Uterus (tissue), 4 donors: ENCODE measurements at places on chromosomes 11 and 22. TPM values are rescaled to one million over a fixed set of nuclear protein-coding genes. Genes with fewer than 3 reads are reported as not detected.
A peak's percentile ranks its signal among the peaks of the same experiment; 100 is the strongest.

DNA sequence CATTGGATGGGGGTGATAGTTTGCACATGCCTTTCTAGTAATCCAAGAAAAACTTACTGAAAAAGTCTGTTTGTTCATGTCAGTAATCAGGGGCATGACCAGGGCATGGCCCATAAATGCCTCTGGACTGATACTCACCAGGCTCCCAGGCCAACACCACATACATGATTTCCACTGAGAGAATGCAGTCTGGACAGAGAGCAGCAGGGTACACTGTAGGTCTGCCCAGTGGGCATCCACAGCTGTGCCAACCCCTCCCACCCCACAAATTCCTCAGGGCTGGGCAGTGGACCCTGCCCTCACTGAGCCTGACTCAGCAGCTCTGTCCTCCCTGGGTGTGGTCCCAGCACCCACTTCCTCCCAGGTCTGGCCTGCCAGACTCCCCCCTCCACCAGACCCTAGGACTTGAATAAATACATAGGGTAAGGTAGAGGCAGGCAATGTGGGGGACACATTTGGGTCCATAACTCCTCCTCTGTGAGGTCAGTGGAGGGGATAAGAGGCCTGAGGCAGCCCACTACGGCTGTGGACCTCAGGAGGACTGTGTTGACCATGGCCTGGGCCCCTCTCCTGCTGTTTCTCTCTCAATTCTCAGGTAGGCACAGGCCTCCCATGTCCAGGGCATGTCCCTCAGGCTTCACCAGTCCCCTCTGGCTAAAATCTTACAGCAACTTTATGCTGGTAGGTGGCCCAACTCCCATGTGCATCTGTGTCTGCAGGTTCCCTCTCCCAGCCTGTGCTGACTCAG is 92.2 kb upstream of the TOP3B start:
- H3K4me3 ChIP-seq = no peak overlapping the region
- no peak overlapping the region for H3K27ac ChIP-seq
- no peaks in the 10 kb centered on the region for H3K27me3 ChIP-seq
- no peaks in the 10 kb centered on the region for H3K36me3 ChIP-seq

- no peak overlapping the region for H3K27ac ChIP-seq
- H3K36me3 ChIP-seq = no peaks in the 10 kb centered on the region
- no peaks in the 10 kb centered on the region for H3K4me1 ChIP-seq
- no peak overlapping the region for H3K4me3 ChIP-seq
- DNase-seq = no peak
- H3K27me3 ChIP-seq = no peaks in the 10 kb centered on the region
Observed at GRCh38 chr11:3022300-3022967, 30.3 kb upstream of the NAP1L4 start.

GRCh38 chr22:37160027-37160426 is 10.3 kb upstream of the IL2RB start:
- no peak overlapping the region for H3K4me3 ChIP-seq
- no peak for DNase-seq
- no peaks in the 10 kb centered on the region for H3K36me3 ChIP-seq
- no peaks in the 10 kb centered on the region for H3K27me3 ChIP-seq
- no peak overlapping the region for H3K27ac ChIP-seq
- H3K4me1 ChIP-seq = no peaks in the 10 kb centered on the region

DNA sequence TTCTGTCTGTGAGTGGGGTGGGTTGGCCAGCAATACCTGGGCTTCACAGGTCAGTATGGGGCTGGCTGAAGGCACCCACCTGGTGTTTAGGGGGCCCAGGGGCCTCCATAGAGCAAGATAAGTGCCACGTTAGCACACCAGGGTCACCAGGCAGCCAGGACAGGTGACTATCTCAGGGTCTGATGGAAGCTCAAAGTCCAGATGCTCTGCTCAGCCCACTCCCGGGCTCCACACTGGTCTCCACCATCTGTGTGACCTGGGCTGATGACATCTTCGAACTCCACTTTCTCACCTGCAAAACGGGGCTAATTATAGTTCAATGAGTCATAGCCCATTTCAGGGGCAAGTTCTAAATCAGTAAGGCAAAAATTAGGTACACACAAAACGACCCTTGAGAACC is 39.4 kb upstream of the PRDM11 start:
- no peak overlapping the region for H3K27ac ChIP-seq
- no peaks in the 10 kb centered on the region for H3K27me3 ChIP-seq
- H3K4me1 ChIP-seq = no peaks in the 10 kb centered on the region
- no peak overlapping the region for H3K4me3 ChIP-seq
- H3K36me3 ChIP-seq = no peaks in the 10 kb centered on the region
- no peak for DNase-seq

- no peak overlapping the region for H3K4me3 ChIP-seq
- no peaks in the 10 kb centered on the region for H3K27me3 ChIP-seq
- DNase-seq = no peak
- H3K27ac ChIP-seq = no peak overlapping the region
- H3K36me3 ChIP-seq = no peaks in the 10 kb centered on the region
Observed at GRCh38 chr11:121063728-121064127, 37.3 kb upstream of the TECTA start.

GRCh38 chr11:43905813-43906241 is 25.2 kb downstream of the ALKBH3 start:
- no peak overlapping the region for H3K4me3 ChIP-seq
- H3K27ac ChIP-seq = peak overlapping the region; percentile 70
- H3K4me1 ChIP-seq = peaks cover 12% of the 10 kb centered on the region
- peak; percentile 41 for DNase-seq
- no peaks in the 10 kb centered on the region for H3K36me3 ChIP-seq
- no peaks in the 10 kb centered on the region for H3K27me3 ChIP-seq

GRCh38 chr11:27052668-27053067 is 12.1 kb downstream of the BBOX1 start:
- no peak overlapping the region for H3K27ac ChIP-seq
- H3K4me3 ChIP-seq = no peak overlapping the region
- no peaks in the 10 kb centered on the region for H3K36me3 ChIP-seq
- no peaks in the 10 kb centered on the region for H3K27me3 ChIP-seq
- no peak for DNase-seq
- no peaks in the 10 kb centered on the region for H3K4me1 ChIP-seq

GRCh38 chr11:35859301-35859700 is 84.6 kb upstream of the LDLRAD3 start:
- no peaks in the 10 kb centered on the region for H3K36me3 ChIP-seq
- H3K27ac ChIP-seq = no peak overlapping the region
- H3K4me3 ChIP-seq = no peak overlapping the region
- no peaks in the 10 kb centered on the region for H3K4me1 ChIP-seq
- no peaks in the 10 kb centered on the region for H3K27me3 ChIP-seq
- DNase-seq = no peak

- DNase-seq = no peak
- H3K4me3 ChIP-seq = no peak overlapping the region
- no peaks in the 10 kb centered on the region for H3K27me3 ChIP-seq
- H3K27ac ChIP-seq = no peak overlapping the region
- no peaks in the 10 kb centered on the region for H3K4me1 ChIP-seq
Observed at GRCh38 chr11:77278595-77279506, 22.6 kb downstream of the GDPD4 start.

GRCh38 chr11:80390505-80390904 is 949.7 kb upstream of the TENM4 start:
- H3K4me3 ChIP-seq = no peak overlapping the region
- no peaks in the 10 kb centered on the region for H3K4me1 ChIP-seq
- no peak overlapping the region for H3K27ac ChIP-seq
- DNase-seq = no peak
- no peaks in the 10 kb centered on the region for H3K36me3 ChIP-seq
- H3K27me3 ChIP-seq = no peaks in the 10 kb centered on the region

- H3K27me3 ChIP-seq = no peaks in the 10 kb centered on the region
- no peaks in the 10 kb centered on the region for H3K36me3 ChIP-seq
- DNase-seq = no peak
- H3K27ac ChIP-seq = no peak overlapping the region
- H3K4me1 ChIP-seq = no peaks in the 10 kb centered on the region
Observed at GRCh38 chr11:71420455-71421241, 27.5 kb downstream of the DHCR7 start.

DNA sequence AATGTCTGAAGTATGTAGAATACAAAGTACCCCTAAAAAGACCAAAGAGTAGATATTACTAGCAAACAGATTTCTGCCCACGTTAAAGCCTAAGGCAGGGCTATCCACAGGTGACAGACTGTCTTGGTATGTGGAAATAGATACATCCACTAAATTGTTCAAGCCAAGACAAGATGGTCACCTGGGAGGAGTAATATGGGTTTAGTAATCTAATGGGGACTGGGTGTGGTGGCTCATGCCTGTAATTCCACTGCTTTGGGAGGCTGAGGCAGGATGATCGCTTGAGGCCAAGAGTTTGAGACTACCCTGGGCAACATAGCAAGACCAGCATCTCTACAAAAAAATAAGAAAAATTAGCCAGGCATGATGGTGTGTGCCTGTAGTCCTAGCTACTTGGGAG is 7.5 kb downstream of the SGSM3 start:
- H3K36me3 ChIP-seq = no peaks in the 10 kb centered on the region
- no peak overlapping the region for H3K4me3 ChIP-seq
- H3K4me1 ChIP-seq = no peaks in the 10 kb centered on the region
- DNase-seq = no peak

DNA sequence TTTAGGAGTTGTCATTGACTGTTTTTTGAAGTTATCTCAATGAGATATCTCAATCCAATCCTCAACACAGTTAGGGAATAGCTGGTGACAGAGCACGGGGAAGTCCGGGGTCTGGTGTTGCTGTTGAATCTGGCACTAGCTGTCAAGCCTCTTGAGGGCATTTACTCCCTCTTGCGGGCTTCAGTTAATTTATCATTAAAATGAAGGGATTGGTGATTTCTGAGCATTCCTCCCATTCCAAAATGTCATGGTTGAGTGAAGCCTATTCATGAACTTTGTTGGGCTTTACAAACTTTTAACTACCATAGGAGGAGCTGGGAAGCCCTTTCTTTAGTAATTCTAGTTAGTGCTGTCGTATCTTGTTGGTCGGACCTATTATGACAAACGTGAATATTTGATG is 40.2 kb downstream of the UVRAG start:
- H3K36me3 ChIP-seq = no peaks in the 10 kb centered on the region
- no peak overlapping the region for H3K27ac ChIP-seq
- no peaks in the 10 kb centered on the region for H3K27me3 ChIP-seq
- no peak for DNase-seq
- peaks cover under 1% of the 10 kb centered on the region for H3K4me1 ChIP-seq

DNA sequence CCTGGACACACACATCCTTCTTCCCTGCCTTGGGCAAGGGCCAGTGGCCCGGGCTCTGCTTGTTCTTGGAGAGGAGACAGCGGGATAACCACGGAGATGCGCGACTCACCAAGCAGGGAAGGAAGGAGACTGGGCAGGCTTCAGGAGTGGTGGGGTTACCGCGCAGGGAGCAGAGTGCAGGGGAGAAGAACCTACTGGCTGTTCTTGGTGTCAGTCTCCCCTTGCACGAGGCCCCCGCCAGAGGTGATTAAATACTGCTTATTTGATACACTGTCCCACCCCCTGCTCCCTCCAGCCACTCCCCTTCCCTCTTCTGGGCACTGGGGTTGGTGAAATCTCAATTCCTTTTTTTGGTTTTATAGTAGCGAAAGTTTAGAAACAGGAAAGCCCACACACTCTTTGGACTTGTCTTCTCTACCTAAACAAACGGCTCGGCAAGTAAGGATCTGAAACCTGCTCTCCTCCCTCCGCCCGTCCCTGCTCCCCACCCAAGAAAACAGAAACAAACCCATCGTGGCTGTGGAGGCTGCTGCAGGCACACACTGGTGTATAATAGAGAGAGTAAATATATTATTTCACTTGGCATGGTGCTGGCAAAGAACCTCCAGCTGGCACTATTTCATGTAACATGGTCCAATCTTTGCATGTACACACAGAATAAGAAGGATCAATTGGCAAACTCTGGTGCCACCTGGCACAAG is 10.8 kb downstream of the LARGE2 start:
- no peak overlapping the region for H3K27ac ChIP-seq
- H3K36me3 ChIP-seq = no peaks in the 10 kb centered on the region
- H3K4me1 ChIP-seq = no peaks in the 10 kb centered on the region
- no peak for DNase-seq

DNA sequence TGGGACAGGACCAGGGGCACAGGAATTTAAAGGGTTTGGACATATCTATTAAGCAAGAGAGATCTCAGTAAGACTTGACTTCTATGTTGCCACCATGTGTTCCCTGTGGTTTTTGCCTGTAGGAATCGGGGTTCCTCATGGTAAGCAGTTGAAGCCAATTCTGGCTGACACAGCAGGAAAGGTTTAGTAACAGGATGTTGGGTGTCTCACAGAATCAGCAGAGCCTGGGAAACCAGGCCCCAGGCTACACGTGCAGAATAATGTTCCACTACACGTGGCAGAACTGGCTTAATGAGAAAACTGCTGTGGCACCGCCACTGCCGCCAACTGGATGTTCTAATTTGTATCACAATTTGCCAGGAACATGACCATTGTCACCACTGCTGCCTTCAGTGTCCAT is 264.6 kb upstream of the PLET1 start:
- no peaks in the 10 kb centered on the region for H3K4me1 ChIP-seq
- no peak overlapping the region for H3K27ac ChIP-seq

DNA sequence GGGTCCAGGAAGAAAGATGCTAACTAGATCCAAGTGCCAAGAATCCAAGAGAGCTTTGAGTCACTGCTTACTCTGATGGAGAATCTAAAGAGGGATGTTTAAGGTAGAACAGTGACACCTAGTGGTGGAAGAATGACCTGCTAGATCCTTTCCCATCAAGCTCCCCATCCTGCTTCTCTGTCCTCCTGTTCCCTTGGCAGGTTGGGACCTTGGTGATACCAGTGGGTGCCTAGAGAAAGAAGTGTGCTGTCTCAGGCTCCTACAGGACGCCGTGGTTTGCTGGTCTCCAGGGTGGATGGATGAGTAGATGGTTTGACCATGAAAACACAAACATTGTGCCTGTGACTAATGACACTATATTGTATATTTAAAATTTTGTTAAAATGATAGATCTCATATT is 383.7 kb downstream of the TMEM135 start:
- no peak overlapping the region for H3K4me3 ChIP-seq
- H3K27me3 ChIP-seq = no peaks in the 10 kb centered on the region
- H3K4me1 ChIP-seq = no peaks in the 10 kb centered on the region
- DNase-seq = no peak

DNA sequence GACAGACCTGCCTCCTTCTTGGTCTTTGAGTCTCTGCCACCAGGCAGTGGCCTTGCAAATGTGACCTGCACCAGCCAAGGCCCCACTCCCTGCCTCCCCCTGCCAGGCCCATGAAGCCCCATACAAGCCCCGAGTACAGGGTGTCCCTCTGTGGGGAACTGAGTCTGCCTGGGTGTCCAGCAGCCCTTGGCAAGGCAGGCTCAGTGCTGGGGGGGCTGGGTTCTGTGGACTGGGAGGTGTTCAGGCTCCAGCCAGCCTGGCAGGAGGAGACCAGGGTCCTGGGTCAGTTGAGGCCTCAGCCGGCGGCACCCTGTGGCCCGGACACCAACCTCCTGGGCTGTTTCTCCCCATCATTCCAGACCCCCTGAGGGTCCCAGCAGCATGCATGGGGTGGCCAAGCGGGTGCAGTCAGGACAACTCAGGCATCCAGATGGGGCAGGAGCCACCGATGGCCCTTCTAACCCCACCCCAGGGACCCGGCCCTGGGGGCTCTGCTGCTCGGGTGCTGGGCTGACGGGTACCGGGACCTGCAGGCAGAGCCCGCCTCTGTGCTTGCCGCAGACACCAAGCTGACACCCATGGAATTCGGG is 5.7 kb downstream of the MUC5AC start:
- H3K36me3 ChIP-seq = no peaks in the 10 kb centered on the region
- H3K27ac ChIP-seq = no peak overlapping the region
- DNase-seq = no peak
- no peaks in the 10 kb centered on the region for H3K27me3 ChIP-seq

PAMR1 gene
- 34.6 TPM for total RNA-seq

ME3 gene
- 44.3 TPM for total RNA-seq

DEFB131B gene
- total RNA-seq = not detected

HBB gene
- 340 TPM for total RNA-seq

TECTA gene
- total RNA-seq = 1.1 TPM

TMPRSS4 gene
- total RNA-seq = not detected
